Spinal cord (tissue), 10 donors: ENCODE measurements at places on chromosomes 7 and 10. TPM values are rescaled to one million over a fixed set of nuclear protein-coding genes. Genes with fewer than 3 reads are reported as not detected.

DNA sequence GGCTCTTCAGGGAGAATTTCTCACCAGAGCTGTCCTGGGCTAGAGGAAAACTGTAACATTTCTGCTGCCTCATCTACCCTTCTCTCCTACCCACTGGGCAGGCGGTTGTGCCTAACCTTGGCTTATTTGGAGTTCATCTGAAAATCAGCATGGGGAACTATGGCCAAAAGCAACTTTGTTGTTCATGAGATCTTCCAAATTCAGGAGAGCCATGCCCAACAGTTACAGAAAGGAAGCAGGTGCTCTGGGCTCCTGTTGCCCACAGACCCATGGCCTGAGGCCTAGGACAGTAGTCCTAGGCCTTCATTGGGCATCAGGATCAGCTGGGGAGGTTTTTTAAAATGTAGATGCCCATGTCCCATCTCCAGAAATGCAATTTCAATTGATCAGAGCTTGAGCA lies 85.2 kb downstream of the GRID1 start:
- DNase-seq: no peak

DNA sequence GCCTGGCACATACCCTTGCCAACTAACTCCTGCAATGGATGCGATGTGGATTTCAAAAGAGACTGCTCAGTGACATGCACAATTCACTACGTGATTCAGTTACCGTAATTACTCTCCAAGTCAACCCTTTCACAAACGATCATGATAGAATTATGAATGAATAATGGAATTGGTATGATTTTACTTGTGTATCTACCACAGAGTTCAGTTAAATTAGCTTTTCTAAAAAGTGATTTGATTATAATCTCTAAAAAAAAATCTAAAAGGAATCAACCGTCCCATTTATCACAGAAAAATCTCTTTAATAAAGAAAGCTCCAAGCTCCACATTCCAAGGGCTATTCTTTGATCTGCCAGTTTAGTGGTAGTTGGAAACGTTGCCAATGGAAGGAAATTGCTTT lies 30.4 kb upstream of the RSU1 start:
- DNase-seq: no peak

DNA sequence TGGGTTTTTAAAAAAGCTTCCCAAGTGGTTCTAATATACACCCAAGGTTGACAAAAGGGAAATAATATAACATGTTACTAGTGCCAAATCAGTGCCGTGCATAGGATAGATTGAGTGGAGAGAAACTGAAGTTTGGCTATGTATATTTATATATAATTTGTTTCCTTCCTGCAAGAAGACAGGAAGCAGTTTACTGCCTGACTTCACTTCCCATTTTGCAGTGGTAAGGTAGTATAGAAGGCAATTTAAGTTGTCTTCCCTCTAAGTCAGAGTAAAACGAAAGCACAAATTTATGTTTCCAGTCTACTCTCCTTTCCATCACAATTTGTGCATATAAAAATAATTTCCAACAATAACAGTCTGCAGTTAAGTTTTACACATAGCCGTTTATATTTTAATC lies 3.4 kb upstream of the HYCC1 start:
- DNase-seq: no peak

GRCh38 chr7:70681469-70682350 lies 450.2 kb upstream of the GALNT17 start:
- no peak for DNase-seq

- DNase-seq: no peak
These were observed 4.9 kb downstream of the PILRA start for GRCh38 chr7:100378114-100378755.

DNA sequence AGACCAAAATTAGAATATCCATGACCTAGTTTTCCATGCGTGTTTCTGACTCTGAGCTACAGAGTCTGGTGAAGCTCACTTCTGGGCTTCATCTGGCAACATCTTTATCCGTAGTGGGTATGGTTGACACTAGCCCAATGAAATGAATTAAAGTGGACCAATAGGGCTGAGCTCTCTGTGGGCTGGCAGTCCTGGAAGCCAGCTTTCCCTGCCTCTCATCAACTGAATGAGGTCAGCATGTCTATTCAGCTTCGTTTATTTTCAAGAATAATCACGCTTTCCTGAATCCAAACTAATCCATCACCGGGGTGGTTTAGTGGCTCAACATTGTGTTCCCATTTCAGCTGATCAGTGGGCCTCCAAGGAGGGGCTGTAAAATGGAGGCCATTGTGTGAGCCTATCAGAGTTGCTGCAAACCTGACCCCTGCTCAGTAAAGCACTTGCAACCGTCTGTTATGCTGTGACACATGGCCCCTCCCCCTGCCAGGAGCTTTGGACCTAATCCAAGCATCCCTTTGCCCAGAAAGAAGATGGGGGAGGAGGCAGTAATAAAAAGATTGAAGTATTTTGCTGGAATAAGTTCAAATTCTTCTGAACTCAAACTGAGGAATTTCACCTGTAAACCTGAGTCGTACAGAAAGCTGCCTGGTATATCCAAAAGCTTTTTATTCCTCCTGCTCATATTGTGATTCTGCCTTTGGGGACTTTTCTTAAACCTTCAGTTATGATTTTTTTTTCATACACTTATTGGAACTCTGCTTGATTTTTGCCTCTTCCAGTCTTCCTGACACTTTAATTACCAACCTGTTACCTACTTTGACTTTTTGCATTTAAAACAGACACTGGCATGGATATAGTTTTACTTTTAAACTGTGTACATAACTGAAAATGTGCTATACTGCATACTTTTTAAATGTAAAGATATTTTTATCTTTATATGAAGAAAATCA lies 35.5 kb downstream of the CAV1 start:
- no peak for DNase-seq

DNA sequence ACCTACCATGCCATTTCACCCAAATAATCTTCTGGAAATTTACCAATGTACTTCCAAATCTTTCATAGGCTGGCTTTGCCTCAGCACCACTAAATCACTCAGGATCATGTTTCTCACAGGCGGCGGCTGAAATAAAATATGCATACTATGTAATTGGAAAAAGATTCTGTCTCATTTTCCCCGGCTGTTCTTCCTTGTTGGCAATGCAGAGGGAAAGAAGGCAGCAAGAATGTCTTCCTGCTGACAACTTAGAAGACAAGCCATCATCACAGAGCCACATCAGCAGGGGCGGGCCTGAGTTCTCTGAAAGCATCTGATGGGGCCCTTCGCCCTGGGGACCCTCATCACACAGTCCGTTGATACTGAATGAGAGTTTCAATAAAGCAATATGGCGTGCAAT lies 39.2 kb upstream of the COL1A2 start:
- peak; percentile 43 for DNase-seq

DNA sequence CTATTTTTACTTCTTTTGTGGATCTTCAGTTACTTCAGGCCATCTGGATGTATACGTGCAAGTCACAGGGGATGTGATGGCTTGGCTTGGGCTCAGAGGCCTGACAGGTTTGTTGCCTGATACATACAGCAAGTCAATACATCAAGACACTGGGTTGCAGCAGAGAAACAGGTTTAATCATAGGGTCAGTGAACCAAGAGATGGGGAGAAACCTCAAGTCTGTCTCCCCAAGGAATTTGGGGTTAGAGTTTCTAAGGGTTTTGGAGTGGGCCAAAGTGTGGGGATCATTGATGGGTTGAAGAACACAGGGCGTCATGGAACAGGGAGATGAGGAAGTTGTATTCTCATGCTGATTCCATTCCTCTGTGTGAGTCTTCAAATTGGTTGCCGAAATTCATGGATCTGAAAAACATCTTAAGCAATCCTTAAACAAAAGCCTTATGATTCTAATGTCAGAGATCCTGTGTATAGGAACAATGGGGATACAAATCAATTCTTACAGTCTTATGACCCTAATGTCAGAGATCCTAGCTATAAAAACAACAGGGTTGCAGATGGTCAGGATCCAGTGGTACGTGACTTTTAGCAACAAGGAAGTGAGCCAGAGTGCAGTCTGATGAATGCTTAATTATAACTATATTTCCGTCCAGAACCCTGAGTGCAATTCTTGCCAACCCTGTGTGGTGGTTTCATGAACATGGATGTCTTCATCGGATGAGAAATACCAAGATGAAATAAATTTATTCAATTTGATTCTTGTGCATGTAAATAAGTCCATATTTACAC lies 18.9 kb downstream of the OTUD1 start:
- DNase-seq: no peak

- no peak for DNase-seq
These were observed 450.0 kb downstream of the RPS24 start for GRCh38 chr10:78483641-78484040.

- DNase-seq: no peak
These were observed 312.5 kb downstream of the GPR158 start for GRCh38 chr10:25487266-25487665.

DNA sequence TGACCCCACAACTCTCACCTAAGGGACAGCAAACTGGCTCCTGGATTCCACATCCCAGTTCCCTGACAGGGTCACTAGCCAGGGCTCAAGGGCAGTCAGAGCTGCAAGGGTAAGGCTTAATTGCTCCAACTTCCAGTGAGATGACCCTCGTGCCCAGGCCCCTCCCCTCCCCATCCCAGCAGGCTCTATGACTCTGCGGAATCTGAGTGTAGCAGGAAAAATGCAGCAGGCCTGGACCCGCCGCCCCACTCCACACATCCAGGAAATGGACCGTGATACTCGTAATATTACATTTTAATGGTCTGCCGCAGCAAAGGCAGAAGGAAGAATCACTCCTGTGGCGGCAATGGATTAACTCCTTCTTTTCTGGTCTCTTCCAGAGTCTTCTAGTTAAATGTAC lies 91.7 kb upstream of the CHST15 start:
- no peak for DNase-seq

GRCh38 chr10:75335191-75335590 lies 66.4 kb downstream of the ZNF503 start:
- no peak for DNase-seq

- DNase-seq: no peak
These were observed 31.0 kb upstream of the C10orf90 start for GRCh38 chr10:126701526-126701925.

DNA sequence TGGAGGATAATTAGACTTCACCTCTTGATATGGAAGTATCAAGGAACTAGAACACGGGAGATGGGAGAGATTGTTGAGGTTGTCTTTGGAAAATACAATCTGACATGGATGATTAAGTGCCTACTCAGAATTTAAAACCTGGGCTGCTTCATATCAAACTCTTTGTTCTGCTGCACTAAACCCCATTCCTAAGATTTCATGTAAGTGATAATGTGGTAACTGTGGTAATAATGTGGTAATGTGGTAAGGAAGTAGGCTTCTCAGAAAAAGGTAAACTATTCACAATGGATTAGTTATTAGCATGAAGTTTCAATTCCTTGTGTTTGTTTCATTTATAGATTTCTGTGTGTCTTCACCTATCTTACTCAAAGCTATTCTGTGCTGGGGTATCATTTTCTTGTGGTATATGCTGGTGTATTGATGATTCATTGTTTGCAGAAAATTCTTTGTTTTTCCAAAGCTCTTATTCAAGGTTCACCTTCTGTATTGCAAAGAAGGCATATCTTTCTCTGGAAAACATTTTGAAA lies 129.9 kb upstream of the TAC1 start:
- DNase-seq: no peak

DNA sequence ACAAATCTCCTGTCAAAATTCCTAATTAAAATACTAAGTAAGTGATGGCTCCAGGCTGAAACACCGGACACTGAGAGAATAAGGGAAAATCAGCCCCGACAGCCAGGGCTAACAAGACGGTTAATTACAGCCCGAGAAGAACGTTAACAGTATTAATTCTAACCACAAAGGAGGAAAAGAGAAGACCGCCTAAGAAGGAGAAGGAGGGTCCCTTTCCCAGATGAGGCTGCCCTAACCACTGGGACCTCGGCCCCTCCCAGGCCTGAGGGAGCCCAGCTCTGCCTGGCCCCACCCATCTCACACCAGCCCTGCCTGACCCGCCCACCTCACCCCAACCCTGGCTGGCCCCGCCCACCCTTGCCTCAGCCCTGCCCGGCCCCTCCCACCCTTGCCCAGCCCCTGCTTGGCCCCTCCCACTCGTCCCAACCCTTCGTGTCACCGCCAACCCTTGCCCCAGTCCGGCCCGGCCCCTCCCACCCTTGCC lies 51.3 kb downstream of the PWWP2B start:
- DNase-seq: no peak

DNA sequence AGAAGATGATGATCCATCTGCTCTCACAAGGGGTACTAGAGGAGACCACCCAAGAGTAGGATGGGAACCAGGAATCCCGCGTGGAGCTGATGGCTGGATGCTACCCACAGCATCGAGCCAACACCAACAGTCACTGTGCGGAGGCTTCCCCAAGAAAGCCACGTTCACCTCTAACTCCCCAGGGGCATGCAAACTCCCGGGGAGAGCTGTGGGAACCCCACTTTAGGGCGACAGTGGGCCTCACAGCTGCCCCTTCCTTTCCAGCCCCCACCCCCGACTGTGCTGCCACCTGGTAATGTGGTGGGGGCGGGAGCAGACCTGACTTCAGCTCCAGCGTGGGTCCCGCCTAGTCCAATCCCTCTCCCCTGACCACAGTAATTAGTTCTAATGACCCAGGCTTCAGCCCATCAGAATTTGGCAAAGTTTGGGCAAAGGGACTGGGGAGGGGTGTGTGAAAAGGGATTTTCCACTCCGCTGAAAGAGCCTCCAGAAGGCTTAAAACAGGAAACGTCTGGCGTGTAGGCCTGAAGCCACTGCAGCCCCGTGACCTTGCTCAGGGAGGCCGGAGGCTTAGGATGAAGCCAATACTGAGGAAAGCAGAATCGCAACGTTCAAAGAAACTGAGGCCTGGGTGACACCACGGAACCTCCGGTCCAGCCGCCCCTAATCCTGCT lies 20.3 kb downstream of the ASB13 start:
- no peak for DNase-seq

- no peak for DNase-seq
These were observed 174.9 kb upstream of the MKLN1 start for GRCh38 chr7:131152766-131153165.

DNA sequence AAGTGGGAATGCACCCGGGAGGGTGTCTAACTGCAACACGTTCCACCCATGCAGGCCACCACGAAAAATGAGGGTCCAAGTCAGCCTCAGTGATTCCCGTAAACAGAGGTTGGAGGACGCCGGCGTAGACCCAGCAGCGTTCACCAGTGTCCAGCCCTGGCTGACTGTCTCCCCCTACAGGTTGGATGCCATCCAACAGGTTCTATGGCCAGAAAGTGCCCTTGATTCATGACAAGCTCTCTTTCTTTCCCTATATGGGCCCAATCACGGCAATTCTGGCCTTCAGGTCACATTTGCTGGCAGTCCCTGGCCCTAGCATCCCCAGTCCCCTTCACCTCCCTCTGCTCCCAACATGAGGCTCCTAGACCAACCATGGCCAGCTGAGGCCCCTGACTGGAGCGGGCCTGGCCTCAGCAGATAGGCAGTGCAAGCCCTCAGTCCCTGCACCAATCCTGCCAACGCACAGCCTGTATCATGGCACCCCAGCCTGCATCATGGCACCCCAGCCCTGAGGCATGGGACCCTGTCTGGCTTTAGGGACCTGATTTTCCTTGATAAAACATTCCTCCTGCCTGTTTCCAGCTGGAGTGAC lies 227.4 kb downstream of the GRID1 start:
- DNase-seq: no peak

- DNase-seq: no peak
These were observed 30.8 kb upstream of the KPNA7 start for GRCh38 chr7:99238558-99239341.

The GPR37 gene
- polyA plus RNA-seq: 19.3 TPM

The MOGAT3 gene
- not detected for polyA plus RNA-seq

The ABHD11 gene
- 15.1 TPM for polyA plus RNA-seq

The FFAR4 gene
- 0.26 TPM for polyA plus RNA-seq

The ABCA13 gene
- polyA plus RNA-seq: 0.78 TPM

The HMX2 gene
- polyA plus RNA-seq: 0.09 TPM

The HOGA1 gene
- 4.0 TPM for polyA plus RNA-seq

The PLXDC2 gene
- polyA plus RNA-seq: 25.3 TPM

The EIF4EBP2 gene
- 62.4 TPM for polyA plus RNA-seq

The HABP2 gene
- polyA plus RNA-seq: 0.17 TPM
